Spleen (tissue), 13 donors: ENCODE measurements at places on chromosomes 12 and 14. TPM values are rescaled to one million over a fixed set of nuclear protein-coding genes. Genes with fewer than 3 reads are reported as not detected.

GRCh38 chr12:39619316-39619659, 315 bp downstream of the ABCD2 start:
- no peaks in the 10 kb centered on the region for H3K36me3 ChIP-seq
- DNase-seq: peak; percentile 49
- peak overlapping the region; percentile 49 for H3K4me3 ChIP-seq

Gene PLA2G1B
- total RNA-seq: not detected

DNA sequence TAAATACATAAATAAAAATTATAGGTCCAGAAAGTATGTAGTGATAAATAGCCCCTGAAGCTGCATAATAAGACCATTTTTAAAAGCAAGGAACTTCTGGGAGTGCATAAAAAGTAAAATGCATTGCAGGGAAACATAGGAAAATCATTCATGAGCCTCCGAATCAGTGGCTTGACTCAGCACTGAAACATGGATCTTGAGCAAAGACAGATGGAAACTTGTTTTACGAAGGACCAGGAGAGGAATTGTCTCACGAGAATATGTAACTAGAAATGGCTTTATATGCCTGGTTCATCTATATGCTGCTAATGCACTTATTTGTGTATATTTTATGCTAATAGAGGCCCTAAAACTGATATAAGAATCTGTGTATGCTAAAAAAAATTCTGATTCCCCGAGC, 14.7 kb downstream of the TMEM30B start:
- H3K4me1 ChIP-seq: no peaks in the 10 kb centered on the region
- H3K4me3 ChIP-seq: no peak overlapping the region
- peaks cover 4% of the 10 kb centered on the region for H3K27me3 ChIP-seq
- H3K36me3 ChIP-seq: no peaks in the 10 kb centered on the region

DNA sequence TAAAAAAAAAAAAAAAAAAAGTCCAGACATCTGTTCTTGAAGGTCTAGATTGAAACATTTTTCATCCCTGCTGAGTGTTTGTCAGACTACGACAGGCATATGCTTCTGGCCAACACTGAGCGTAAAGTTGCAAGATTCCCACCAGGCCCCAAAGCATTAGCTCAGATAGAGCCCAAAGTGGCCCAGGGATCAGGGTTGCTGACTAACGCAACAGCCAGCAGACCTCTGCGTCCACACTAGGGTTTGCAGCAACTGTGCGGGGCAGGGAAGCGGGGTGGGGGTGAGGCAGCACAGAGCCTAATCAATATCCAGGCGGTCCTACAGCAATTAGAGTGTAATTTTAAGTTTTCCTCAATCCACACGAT, 55.7 kb downstream of the SSH1 start:
- peak overlapping the region; percentile 65 for H3K27ac ChIP-seq
- H3K4me3 ChIP-seq: no peak overlapping the region
- DNase-seq: peak; percentile 65
- H3K27me3 ChIP-seq: no peaks in the 10 kb centered on the region
- peaks cover 21% of the 10 kb centered on the region for H3K4me1 ChIP-seq

Gene RNU4-1
- under 0.01 TPM for total RNA-seq

Gene PTGDR
- total RNA-seq: 10.9 TPM

GRCh38 chr12:120346681-120347080, 19.1 kb upstream of the PLA2G1B start:
- no peaks in the 10 kb centered on the region for H3K27me3 ChIP-seq
- no peak for DNase-seq
- no peaks in the 10 kb centered on the region for H3K36me3 ChIP-seq
- no peak overlapping the region for H3K4me3 ChIP-seq
- H3K4me1 ChIP-seq: no peaks in the 10 kb centered on the region

DNA sequence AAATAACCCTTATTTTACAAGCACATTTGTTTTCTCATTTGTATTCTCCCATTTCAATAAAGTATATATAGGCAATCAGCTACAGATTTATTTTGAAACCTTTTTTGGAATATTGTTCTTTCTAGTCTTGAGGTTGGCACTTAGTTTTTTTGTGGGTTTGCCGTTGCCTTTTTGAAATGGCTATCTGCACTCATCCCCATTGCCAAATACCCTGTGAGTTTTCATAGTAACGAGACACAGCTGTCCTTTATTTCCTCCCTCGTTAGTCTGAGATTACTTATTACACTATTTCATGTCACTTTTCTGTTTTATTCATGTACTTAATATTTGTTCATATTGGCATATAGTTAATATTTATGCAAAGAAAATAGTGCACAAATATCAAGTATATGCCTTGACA, 1104.0 kb downstream of the SLC6A15 start:
- H3K36me3 ChIP-seq: no peaks in the 10 kb centered on the region
- no peak for DNase-seq
- H3K27ac ChIP-seq: no peak overlapping the region
- no peak overlapping the region for H3K4me3 ChIP-seq
- H3K27me3 ChIP-seq: no peaks in the 10 kb centered on the region

GRCh38 chr12:51823875-51824565, 24.5 kb downstream of the FIGNL2 start:
- H3K36me3 ChIP-seq: no peaks in the 10 kb centered on the region
- no peak overlapping the region for H3K27ac ChIP-seq
- peaks cover 73% of the 10 kb centered on the region for H3K4me1 ChIP-seq
- no peaks in the 10 kb centered on the region for H3K27me3 ChIP-seq
- DNase-seq: no peak

DNA sequence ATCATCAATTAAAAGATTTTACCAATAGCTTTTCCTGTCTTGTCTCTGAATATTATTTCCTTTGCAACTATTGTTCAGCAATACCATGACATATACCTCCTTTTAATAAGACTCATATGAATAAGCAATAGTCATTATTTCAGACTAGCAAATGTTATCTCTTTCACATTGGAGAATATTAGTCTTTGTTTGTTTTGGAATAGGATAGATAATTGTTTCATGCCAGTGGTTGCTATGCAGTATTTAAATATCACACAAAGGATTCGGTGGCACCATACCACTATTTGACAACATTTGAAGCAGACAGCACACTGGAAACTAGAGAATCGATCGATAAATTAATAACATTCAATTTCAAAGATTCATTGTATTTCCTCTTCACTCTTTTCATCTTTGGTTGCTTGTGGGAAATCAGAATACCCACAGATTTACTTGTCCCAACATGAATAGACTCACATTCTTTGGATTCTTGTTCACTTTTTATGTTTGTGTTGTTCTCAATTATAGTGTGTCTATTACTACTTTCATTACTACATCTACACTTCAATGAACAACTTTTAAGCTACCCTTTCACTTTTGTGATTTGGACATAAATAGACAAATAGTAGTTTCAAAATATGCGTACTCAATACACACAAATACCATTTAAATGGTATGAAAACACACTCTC, 42.7 kb upstream of the TBPL2 start:
- no peak overlapping the region for H3K27ac ChIP-seq
- no peak for DNase-seq
- no peaks in the 10 kb centered on the region for H3K36me3 ChIP-seq
- no peak overlapping the region for H3K4me3 ChIP-seq
- no peaks in the 10 kb centered on the region for H3K27me3 ChIP-seq

DNA sequence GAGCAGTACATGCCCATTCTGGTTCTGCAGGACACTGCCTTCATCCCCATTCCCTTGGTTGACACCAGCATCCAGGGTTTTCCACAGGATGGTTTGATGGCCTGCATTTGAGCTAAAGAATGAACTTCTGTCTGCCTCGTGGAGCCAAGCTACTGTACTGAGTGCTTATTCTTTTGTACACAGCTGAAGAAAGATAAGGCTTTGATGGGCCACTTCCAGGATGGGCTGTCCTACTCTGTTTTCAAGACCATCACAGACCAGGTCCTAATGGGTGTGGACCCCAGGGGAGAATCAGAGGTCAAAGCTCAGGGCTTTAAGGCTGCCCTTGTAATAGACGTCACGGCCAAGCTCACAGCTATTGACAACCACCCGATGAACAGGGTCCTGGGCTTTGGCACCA, 23.7 kb downstream of the BCL2L14 start:
- no peaks in the 10 kb centered on the region for H3K36me3 ChIP-seq
- peaks cover 11% of the 10 kb centered on the region for H3K27me3 ChIP-seq
- peak; percentile 32 for DNase-seq

Gene CMKLR1
- total RNA-seq: 86.3 TPM

- no peak overlapping the region for H3K27ac ChIP-seq
- no peaks in the 10 kb centered on the region for H3K27me3 ChIP-seq
- H3K4me1 ChIP-seq: no peaks in the 10 kb centered on the region
Observed at GRCh38 chr12:15584366-15585041, 204.7 kb downstream of the EPS8 start.

Gene ANO2
- 22.9 TPM for total RNA-seq

- no peak for DNase-seq
- H3K4me1 ChIP-seq: no peaks in the 10 kb centered on the region
Observed at GRCh38 chr12:23472329-23472971, 477.0 kb downstream of the SOX5 start.

GRCh38 chr12:58757422-58757821, 162.9 kb downstream of the LRIG3 start:
- no peaks in the 10 kb centered on the region for H3K27me3 ChIP-seq
- H3K4me3 ChIP-seq: no peak overlapping the region
- H3K36me3 ChIP-seq: no peaks in the 10 kb centered on the region
- no peak overlapping the region for H3K27ac ChIP-seq
- DNase-seq: no peak

GRCh38 chr12:113747017-113747416, 219.1 kb downstream of the RBM19 start:
- no peak for DNase-seq
- H3K4me1 ChIP-seq: no peaks in the 10 kb centered on the region
- H3K27me3 ChIP-seq: no peaks in the 10 kb centered on the region
- H3K27ac ChIP-seq: no peak overlapping the region

- H3K27ac ChIP-seq: no peak overlapping the region
- H3K4me1 ChIP-seq: no peaks in the 10 kb centered on the region
- H3K4me3 ChIP-seq: no peak overlapping the region
- peaks cover 35% of the 10 kb centered on the region for H3K36me3 ChIP-seq
- DNase-seq: no peak
- no peaks in the 10 kb centered on the region for H3K27me3 ChIP-seq
Observed at GRCh38 chr12:30719060-30719459, 23.4 kb upstream of the IPO8 start.

- no peak overlapping the region for H3K4me3 ChIP-seq
- DNase-seq: no peak
- no peak overlapping the region for H3K27ac ChIP-seq
- peaks cover 52% of the 10 kb centered on the region for H3K36me3 ChIP-seq
- H3K27me3 ChIP-seq: no peaks in the 10 kb centered on the region
Observed at GRCh38 chr12:118188690-118189371, 52.9 kb downstream of the PEBP1 start.

DNA sequence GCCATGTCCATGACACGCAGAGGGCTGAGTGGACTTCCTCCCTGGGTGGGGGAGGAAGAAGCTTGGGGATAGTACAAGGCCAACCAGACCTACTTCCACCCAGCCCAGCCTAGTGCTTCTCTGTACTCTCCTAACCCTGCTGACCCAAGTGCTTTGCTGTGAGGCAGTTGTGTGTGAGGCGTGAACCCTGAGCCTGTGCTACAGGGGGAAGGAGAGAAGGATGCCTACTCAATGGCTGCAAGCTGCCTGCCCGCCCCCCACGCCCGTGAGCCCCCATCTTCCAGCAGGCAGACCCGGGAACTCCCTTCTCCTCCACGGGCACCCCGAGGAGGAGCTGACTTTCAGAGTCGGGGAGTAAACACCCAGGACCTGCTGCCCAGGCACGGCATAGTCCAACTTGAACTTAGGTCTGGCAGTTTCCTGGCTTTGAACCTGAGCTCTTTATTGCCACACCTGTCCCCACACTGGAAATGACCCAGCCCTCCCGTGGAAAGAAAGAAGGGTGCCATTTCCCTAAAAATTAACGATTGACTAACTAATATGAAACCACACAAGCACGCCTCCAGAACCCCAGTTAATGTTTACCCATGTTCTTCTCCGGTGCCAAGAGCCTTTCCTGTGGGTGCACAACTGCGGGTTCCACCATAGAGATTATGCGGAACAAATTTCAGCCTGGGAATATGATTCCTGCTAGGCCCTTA, 10.8 kb downstream of the ALDH2 start:
- DNase-seq: peak; percentile 84
- H3K4me1 ChIP-seq: peaks cover 62% of the 10 kb centered on the region
- H3K27ac ChIP-seq: peak overlapping the region; percentile 80
- H3K36me3 ChIP-seq: no peaks in the 10 kb centered on the region

Gene MANSC4
- total RNA-seq: not detected

GRCh38 chr14:25463480-25463879, 413.5 kb upstream of the STXBP6 start:
- DNase-seq: no peak
- no peak overlapping the region for H3K4me3 ChIP-seq
- H3K4me1 ChIP-seq: no peaks in the 10 kb centered on the region

- no peaks in the 10 kb centered on the region for H3K36me3 ChIP-seq
- no peak overlapping the region for H3K4me3 ChIP-seq
- no peak overlapping the region for H3K27ac ChIP-seq
- no peak for DNase-seq
- no peaks in the 10 kb centered on the region for H3K4me1 ChIP-seq
Observed at GRCh38 chr14:94088516-94088915, 7.4 kb downstream of the IFI27L1 start.

DNA sequence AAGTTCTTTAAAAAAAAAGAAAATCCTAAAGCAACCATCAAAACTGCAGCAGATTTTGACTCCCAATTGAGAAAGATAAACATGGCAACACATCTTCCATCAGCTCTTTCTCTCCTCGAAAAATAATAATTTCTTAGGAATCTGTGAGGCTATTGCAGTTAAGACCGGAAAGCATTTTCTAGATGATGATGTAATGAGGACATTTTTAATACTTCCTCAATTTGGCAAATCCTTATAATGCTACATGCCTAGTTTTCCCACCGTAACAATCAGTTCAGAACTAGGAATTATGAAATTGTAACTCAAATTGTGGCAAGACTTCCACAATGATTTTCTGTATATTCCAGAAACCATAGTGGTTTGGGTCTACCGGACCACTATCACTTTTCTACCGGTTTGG, 180.9 kb upstream of the PDE3A start:
- H3K27ac ChIP-seq: no peak overlapping the region
- no peaks in the 10 kb centered on the region for H3K36me3 ChIP-seq
- H3K4me3 ChIP-seq: no peak overlapping the region
- H3K27me3 ChIP-seq: no peaks in the 10 kb centered on the region
- DNase-seq: no peak
- H3K4me1 ChIP-seq: no peaks in the 10 kb centered on the region

DNA sequence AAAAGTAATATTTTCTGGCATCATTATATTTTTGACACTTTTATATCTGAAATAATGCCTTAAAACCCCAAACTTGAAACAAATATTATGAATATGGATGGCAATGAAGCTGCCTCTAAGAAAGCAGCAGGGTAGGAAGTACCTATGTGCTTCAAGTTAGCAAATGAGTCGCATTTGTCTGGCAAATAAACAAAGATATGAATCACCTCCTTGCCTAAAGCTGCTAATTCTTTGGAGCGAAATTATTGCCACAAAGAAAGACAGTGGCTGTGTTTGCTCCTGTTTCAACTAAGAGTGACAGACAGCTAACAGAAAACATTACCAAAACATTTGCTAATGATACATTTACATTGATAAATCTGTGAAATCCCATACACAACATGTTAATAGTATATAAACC, 854.9 kb downstream of the RPS29 start:
- no peak for DNase-seq
- no peak overlapping the region for H3K4me3 ChIP-seq
- H3K27ac ChIP-seq: no peak overlapping the region
- no peaks in the 10 kb centered on the region for H3K4me1 ChIP-seq
